ENCODE measurements at places on chromosomes 1 and 21.

GRCh38 chr1:20324704-20325406 lies 34.2 kb downstream of the VWA5B1 start:
- DNase-seq: no peak

DNA sequence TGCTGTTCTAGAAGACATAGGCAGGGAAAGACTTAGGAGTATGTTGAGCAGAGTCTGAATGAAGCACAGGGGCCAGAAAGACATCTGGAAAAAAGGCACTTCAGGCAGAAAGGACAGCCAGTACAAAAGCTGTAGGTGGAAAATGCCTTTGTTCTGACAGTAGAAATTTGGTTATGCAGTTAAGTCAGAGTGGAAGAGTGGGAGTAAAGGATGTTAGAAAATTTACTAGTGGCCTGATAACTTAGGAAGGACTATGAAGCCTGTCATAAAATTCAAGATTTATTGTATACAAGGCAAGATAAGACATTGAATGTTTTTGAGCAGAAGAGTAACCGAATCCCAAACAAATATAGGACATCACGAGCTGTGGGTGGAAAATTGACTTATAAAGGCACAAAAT lies 987.9 kb downstream of the PLA2G4A start:
- no peak for DNase-seq

GRCh38 chr1:82258887-82259286 lies 458.2 kb downstream of the ADGRL2 start:
- no peak for DNase-seq

GRCh38 chr1:6157528-6158174 lies 22.5 kb downstream of the CHD5 start:
- DNase-seq: no peak

GRCh38 chr1:98342566-98342965 lies 319.0 kb upstream of the SNX7 start:
- no peak for DNase-seq

GRCh38 chr21:42704861-42705260 lies 51.4 kb downstream of the PDE9A start:
- DNase-seq: no peak

DNA sequence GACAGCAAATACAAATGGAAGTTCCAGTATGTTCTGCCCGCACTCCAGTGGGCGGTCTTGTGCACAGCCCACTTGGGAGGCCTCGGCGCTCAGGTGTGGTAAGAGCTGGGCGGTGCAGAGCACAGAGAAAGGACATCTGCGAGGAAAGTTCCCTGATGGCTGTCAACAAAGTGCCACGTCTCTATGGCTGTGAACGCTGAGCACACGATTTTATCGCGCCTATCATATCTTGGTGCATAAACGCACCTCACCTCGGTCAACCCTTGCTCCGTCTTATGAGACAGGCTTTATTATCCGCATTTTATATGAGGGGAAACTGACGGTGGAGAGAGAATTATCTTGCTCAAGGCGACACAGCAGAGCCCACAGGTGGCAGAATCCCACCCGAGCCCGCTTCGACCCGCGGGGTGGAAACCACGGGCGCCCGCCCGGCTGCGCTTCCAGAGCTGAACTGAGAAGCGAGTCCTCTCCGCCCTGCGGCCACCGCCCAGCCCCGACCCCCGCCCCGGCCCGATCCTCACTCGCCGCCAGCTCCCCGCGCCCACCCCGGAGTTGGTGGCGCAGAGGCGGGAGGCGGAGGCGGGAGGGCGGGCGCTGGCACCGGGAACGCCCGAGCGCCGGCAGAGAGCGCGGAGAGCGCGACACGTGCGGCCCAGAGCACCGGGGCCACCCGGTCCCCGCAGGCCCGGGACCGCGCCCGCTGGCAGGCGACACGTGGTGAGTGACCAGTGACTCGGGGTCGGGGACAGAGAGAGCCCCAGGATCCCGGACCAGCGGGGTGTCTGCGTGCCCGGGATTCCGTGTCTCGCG lies at the start of gene IL12RB2:
Gene IL12RB2, plus strand, starts transcription at position 623 of the 810 bp plus-strand sequence. CDS start 12,496 bp downstream, outside the sequence.
- DNase-seq: peak; percentile 75

DNA sequence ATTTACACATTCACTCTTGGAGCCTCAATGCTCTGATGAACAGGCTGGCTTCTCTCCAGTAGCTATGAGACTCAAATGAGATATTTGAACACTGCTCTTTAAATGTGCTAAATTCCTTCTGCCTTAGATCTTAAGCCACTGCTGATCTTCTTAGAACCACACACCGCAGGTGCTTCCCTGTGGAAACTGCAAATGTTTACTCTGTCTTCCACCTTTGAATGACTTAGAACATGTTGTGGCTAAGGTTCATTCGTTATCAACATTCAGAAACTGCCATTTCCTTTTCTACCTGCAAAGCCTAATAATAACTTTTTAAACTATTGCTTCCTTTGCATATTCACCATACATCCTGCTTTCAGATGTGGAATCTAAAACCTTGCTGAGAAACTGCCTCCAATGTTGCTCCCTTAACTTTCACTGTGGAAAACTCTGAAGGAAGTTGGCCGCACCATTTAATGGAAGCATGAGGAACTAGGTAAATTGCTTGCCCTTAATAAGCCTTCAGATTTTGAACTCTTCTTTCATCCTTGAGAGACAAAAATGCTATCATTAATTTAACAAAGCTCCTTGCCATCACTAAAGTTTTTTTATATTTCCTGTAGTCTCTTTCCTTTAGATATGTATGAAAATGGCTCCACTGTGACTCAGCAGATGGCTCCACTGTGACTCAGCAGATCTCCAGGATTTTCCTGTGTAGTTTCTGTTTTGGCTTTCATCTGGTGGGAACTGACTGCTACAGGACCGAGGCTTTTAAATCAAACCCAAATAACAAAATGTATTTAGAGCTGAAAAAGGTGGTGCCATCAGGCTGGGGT lies 143.8 kb downstream of the TNFSF18 start:
- DNase-seq: peak; percentile 51

DNA sequence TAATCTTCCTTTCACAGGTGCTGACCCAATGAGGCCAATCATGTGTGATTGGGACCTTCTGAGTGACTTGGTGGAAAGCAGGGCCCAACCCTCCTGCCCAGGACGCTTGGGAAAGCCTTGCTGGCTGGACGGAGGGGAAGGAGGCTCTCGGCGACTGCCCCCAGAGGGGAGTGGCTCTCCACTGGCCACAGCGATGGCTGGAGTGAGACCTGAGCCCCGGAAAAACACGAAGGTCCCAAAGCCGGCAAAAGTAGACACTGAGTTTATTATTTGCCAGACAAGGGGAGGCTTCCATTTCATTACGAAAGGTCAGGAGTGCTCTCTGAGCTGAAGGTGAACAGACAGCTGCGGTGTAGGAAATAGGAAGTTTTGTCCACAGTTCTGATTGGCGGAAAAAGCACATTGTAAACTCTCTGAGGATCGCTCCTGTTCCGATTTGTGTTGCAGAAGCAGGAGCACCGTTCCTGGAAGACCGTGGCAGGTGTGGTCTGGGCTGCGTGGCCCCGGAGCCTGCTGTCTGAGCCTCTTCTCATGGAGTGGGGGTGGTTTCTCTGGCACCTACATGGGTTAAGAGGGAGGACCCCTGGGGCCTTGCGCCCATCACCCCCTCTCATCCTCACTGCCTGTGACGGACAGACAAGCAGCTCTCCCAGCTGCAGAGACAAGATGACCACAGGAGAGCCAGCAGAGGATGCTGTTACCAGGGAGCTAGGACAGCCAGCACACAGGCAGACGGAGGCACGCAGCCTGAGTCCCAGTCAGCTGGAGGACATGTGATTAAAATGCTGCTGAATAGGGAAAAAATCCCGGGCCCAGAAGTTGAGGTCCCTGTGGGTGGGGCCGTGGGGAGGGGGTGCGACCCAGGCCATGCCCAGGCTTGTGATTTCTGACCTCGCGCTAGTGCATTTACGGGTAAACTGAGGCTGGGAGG lies 41.5 kb downstream of the KRTAP10-1 start:
- no peak for DNase-seq

DNA sequence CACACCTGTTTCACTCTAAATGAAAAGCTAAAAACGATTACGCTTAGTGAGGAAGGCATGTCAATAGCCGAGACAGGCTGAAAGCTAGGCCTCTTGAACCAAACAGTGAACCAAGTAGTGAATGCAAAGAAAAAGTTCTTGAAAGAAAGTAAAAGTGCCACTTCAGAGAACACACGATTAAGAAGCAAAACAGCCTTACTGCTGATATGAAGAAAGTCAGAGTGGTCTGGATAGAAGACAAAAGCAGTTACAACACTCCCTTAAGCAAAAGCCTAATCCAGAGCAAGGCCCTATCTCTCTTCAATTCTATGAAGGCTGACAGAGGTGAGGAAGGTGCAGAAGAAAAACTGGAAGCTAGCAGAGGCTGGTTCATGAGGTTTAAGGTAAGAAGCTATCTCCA lies 130.7 kb downstream of the SIPA1L2 start:
- DNase-seq: no peak

- no peak for DNase-seq
Observed at GRCh38 chr1:234655328-234656069, 45.5 kb upstream of the IRF2BP2 start.

GRCh38 chr1:117895482-117896114 lies 33.8 kb downstream of the GDAP2 start:
- DNase-seq: peak; percentile 74

- DNase-seq: no peak
Observed at GRCh38 chr1:179930867-179931266, 23.7 kb upstream of the CEP350 start.

GRCh38 chr1:3038571-3039181 lies 17.4 kb downstream of the ACTRT2 start:
- no peak for DNase-seq

Data from activated naive CD4-positive, alpha-beta T cell treated with anti-CD3 and anti-CD28 coated beads, Interleukin-2, amount 10 ng/mL, durations not matched to agents 7 days and 5 days (primary cell).